Right lobe of liver (tissue), 6 donors: ENCODE measurements at places on chromosomes 5 and 9. TPM values are rescaled to one million over a fixed set of nuclear protein-coding genes. Genes with fewer than 3 reads are reported as not detected.

GRCh38 chr9:137973829-137974416 is 96.3 kb downstream of the CACNA1B start:
- DNase-seq = no peak

- no peak for DNase-seq
Measured at GRCh38 chr5:59174248-59174844, 591.5 kb downstream of the RAB3C start.

DNA sequence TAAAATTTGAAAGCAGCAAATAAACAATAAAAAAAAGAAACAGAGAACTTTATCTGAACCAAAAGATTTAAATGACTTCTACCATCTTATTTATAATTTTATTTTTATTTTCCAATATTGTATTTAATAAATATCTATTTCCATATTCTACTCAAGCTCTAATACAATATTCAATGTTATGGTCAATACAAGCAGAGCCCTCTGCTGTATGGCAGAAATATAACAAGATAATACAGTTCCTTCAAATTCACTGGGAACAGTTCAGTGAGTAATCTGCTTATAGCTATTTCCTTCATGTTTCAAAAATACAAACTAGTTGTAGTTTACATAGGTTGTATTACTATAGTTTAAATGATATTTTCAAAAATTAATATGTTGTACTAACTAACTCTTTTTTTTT is 332.7 kb downstream of the PRDM9 start:
- DNase-seq = no peak

DNA sequence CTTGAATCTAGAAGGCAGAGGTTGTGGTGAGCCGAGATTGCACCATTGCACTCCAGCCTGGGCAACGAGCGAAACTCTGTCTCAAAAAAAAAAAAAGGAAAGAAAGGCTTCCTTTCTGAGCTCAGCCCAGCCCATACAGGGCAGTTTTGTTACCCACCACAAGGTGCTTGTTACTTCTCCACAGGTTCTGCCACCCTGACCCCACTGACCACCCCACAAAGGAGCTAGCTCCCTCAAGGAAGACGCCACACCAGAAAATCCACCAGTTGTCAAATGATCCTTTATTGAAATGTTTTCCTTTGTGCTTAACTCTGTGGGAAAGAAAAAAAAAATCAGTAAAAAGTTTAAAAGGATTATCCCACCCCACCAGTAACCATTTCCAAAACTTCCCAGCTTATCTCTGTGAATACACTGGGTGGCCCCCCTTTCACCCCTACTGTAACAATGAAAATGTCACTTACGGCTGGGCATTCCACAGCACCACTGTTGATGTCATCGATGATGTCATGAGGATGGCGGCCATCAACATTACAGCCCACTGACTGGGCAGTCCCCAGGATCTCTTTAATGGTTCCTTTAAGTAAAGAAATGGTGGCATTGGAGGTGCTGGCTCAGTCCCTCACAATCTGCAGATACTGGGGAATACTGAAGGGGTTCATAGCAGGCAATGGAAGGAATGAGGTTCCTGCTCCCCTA is 3.6 kb downstream of the RPL12 start:
- DNase-seq = no peak

DNA sequence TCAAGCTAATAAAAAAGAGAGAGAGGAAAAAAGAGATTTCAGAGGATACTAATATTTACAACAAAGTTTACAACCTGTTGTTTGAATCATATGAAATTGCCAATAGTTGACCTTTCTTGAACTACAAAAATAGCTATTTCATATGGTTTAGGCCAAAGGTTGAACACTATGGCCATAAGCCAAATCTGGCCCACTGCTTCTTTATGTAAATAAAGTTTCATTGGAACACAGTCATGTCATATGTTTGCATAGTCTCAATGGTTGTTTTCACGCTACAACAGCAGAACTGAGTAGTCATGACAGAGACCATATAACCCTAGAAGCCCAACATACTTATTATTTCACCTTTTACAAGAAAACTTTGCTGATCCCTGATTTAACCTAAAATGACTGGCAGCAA is 20.9 kb downstream of the SEMA5A start:
- DNase-seq = no peak

GRCh38 chr9:133855802-133856521 is 117.8 kb upstream of the SARDH start:
- peak; percentile 82 for DNase-seq

GRCh38 chr9:35407846-35408245 is 82.1 kb upstream of the RUSC2 start:
- DNase-seq = no peak

GRCh38 chr5:1490376-1490775 is 33.4 kb downstream of the LPCAT1 start:
- no peak for DNase-seq

DNA sequence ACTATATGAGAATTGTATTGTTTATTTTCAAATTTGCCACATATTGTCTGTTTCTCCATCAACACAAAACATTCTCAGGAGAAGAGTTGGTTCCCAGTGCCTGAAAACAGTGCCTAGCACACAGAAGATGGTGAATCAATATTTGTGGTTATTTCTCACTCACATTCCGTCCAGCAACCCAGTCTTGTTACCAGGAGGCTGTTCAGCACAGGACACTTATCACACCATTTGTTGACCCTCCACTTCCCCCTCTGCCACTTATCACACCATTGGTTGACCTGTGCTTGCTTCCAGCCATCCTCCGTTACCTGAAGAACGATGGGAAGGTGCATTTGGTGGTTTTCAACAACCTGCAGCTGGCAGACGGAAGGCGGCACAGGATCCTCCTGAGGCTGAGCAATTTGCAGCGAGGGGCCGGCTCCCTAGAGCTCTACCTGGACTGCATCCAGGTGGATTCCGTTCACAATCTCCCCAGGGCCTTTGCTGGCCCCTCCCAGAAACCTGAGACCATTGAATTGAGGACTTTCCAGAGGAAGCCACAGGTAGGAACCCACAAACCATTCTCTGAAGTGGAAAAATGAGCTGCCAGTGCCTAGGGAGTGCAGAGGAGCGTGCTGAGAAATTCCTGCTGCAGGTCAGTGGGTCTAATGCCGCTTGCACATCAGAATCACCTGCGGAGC is 20.5 kb downstream of the THBS4 start:
- no peak for DNase-seq

DNA sequence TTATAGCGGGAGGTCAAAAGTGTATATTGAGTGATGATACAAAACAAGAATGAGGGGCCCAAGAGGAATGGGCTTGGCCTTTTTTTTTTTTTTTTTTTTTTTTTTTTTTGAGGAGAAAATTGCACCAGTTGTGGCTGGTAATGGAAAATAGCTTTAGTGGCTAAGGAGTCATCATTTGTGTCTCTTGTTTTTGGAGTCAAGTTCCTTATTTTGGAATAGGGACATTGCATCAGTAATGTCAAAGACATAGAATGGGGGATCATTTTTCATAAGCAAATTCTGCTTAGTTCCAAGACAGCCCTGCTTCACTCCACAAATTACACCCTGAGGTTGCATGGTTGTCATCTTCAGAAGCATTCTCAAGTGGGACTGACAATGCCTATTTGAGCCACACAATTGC is 137.4 kb downstream of the STK32A start:
- DNase-seq = no peak

DNA sequence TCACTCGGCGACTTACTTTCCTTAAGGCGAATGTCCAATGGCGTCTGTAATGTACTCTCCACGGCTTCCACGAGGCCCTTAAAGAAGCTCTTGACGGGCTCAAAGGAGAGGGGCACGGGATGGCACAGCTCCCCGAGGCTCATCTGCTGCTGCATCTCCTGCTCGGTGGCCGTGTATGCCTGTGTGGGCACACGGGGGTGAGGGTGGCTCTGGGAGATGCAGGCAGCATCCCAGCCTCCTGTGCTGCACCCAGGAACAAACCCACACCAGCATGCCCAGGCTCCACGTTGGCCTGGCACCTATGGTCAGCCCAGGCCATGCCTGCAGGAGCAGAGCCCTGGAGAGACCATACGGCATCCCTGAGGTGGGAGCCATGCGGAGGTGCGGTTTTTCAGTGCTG is 24.2 kb downstream of the TRIM14 start:
- DNase-seq = no peak

- DNase-seq = no peak
Measured at GRCh38 chr5:101482931-101483330, 579.8 kb upstream of the ST8SIA4 start.

- DNase-seq = no peak
Measured at GRCh38 chr9:13862654-13863053, 451.3 kb downstream of the NFIB start.

- DNase-seq = no peak
Measured at GRCh38 chr5:123514615-123515355, 2.8 kb downstream of the CSNK1G3 start.

DNA sequence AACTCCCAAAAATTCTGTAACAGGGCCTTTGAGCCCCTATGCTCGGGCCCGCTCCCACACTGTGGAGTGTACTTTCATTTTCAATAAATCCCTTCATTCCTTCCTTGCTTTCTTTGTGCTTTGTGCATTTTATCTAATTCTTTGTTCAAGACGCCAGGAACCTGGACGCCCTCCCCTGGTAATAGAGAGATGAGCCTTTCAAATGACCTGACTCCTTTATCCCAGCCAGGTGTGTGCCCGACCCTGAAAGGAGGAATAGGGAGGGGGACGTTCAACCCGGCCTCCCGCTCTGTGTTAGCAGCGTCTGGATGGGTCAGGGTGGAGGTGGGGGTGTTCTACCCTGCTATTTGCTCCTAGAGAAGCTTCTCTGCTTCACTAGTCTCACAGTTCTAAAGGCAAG is 53.9 kb downstream of the FXN start:
- DNase-seq = no peak

Gene BRINP1
- total RNA-seq = 0.09 TPM

Gene FSTL4
- not detected for total RNA-seq

Gene KLF9
- 74.7 TPM for total RNA-seq

Gene SOHLH1
- not detected for total RNA-seq

Gene SHROOM1
- total RNA-seq = 74.0 TPM

Gene DMRT3
- total RNA-seq = not detected

Gene APBB3
- 16.9 TPM for total RNA-seq

Gene ACO1
- 82.3 TPM for total RNA-seq

Gene INSL4
- not detected for total RNA-seq

Gene CDC25C
- 0.43 TPM for total RNA-seq

Gene CDH12
- 0.77 TPM for total RNA-seq
